ENCODE measurements at places on chromosomes 12 and 14. TPM values are rescaled to one million over a fixed set of nuclear protein-coding genes. Genes with fewer than 3 reads are reported as not detected.

- DNase-seq: no peak
Observed at GRCh38 chr12:74490390-74491064, 47.1 kb upstream of the ATXN7L3B start.

GRCh38 chr12:113057565-113058485, 1.3 kb downstream of the DTX1 start:
- no peak for DNase-seq

DNA sequence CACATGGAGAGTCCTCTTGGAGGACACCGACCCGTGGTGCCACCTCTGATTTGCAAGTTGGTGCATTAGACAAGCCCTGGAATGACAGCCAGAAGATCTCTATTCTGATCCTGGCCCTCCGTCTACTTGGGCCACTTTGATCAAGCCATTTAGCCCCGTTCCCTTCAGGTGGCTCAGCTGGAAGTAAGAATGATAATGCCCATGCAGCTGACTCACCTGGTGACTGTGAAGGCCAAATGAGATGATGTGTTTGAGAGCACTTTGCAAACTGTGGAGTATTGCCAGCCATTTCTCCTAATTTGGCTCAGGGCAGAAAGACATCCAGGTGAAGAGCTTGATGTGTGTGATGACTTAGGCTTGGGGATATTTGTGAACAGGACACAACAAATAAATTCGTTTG, 165.9 kb downstream of the ETV6 start:
- no peak for DNase-seq

GRCh38 chr14:70987041-70987440, 79.8 kb downstream of the PCNX1 start:
- no peak for DNase-seq

- no peak for DNase-seq
Observed at GRCh38 chr12:54026640-54027441, 1.4 kb upstream of the HOXC6 start.

- no peak for DNase-seq
Observed at GRCh38 chr12:120006258-120006975, 17.4 kb downstream of the BICDL1 start.

- no peak for DNase-seq
Observed at GRCh38 chr14:73759183-73759713, 45.1 kb upstream of the PNMA1 start.

- DNase-seq: no peak
Observed at GRCh38 chr14:33553706-33554278, 397.1 kb downstream of the EGLN3 start.

- no peak for DNase-seq
Observed at GRCh38 chr12:20567413-20567812, 127.7 kb upstream of the SLCO1C1 start.

DNA sequence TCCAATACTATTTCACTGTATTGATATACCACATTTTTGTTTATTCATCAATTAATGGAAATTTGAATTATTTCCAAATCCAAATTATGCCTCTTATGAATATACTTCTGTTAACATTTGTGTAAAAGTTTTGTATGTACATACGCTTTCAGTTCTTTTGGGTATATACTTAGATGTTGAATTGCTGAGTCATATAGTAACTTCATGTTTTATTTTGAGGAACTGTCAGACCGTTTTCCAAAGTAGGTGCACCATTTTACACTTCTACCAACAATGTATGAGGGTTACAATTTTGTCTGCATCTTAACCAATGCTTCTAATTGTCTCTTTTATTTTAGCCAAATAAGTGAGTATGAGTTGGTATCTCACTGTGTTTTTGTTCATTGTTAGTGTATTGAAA, 10.2 kb upstream of the CCER1 start:
- no peak for DNase-seq

DNA sequence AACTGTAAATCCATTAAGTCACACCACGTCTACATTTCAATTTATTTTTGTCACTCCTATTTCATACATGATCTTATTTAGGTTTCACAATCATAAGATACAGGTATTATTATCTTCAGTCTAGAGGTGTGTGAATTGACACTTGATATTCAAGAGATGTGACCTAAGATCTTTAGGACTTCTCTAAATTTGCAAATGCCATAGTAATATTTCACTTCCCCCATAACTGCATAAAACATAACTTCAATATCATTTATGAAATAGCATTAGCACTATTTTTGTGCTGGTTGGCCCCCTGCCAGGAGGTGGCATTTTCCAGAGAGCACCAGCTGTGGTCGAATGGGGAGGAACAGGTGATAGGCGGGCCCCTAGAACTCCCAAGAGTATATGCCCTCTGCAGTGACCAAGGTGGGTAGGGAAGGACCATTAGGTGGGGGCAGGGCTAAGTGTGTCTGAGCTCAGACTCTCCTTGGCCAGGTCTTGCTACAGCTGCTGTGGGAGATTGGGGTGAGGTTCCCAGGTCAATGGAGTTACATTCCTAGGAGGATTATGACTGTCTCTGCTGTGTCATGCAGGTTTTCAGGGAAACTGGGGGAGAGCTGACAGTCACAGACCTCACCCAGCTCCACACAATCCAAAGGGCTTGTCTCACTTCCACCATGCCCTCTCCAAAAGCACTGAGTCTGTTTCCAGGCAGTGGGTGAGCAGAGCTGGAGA, 49.2 kb upstream of the ERGIC2 start:
- no peak for DNase-seq

GRCh38 chr14:100012478-100013327, 52.5 kb upstream of the EVL start:
- no peak for DNase-seq

GRCh38 chr12:116427200-116427930, 131.8 kb upstream of the MAP1LC3B2 start:
- DNase-seq: peak; percentile 25

DNA sequence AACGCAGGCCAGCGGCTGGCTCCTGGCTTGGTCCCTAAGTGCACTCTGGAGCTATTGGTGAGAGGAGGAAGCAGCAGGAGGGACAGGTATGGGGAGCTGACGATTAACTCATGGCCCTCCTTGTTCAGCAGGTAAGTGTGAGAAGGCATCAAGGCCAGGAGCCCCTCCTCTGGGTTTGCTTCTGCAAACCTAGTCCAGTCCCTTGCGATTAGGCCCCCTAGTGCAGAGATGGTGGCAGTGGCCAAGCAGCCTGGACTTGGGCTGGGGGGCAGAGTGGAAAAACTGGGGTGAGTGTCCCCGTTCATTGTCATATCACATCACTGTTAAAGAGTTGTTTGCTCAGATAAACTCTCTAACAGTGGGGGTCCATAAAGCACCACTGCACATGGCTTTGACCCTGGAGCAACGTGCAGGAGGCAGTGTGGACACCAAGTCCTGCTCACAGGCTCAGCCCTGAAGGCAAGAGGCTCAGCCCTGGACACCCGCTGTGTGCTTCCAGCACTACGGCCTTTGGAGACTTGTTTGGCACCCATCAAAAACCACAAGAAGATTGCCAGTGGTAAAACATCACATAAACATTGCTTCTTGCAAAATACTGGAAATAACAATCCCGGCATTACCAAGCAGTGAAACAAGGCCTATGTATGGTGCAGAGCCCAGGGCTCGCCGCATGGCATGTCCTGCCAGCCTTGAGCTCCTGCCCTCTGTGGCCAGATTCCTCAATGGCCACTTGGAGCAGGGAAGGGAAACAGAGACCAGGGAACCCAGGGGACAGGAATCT, 184.3 kb upstream of the RTL1 start:
- no peak for DNase-seq

DNA sequence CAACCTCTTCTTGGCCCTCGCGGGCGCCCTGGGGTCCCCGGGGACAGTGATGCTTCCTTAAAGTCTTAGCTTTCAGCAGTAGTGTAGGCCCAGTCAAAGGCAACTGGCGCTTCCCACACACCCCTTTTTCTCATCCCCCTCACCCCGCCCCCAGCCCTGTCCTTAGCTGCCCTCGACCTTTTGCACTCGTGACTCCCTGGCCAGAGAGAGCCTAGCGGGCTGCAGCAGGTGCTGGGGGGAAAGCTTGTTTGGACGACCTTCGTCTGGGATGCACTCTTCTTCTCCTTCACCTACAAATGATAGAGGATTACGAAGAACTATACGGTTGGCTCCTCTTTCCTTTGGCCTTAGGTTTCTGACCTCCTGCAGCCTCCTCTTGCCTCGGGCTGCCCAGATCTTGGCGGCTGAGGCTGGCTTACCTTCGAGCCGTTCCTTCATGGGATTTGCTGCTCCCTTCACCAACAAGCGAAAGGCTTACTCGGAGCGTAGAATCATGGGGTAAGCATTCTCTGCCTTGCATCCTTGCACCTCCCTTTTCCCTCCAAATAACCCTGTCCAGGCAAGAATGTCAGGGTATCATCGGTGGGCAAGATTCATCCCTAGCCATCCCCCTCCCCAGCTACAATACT, 815 bp downstream of the COQ10A start:
- DNase-seq: no peak

DNA sequence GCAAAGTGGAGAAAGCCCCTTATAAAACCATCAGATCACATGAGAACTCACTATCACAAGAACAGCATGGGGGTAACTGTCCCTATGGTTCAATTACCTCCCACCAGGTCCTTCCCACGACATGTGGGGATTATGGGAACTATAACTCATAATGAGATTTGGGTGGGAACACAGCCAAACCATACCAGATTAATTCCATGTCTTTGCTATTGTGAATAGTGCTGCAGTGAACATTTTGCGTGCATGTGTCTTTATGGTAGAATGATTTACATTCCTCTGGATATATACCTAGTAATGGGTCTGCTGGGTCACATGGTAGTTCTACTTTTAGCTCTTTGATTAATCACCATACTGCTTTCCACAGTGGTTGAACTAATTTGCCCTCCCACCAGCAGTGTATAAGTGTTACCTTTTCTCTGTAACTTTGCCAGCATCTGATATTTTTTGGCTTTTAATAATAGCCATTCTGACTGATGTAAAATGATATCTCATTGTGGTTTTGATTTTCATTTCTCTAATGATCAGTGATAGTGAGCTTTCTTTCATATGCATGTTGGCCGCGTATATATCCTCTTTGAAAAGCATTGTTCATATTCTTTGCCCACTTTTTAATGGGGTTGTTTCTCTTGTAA, 29.7 kb upstream of the SAV1 start:
- DNase-seq: no peak

GRCh38 chr12:89950421-89950820, 241.8 kb upstream of the ATP2B1 start:
- DNase-seq: no peak

DNA sequence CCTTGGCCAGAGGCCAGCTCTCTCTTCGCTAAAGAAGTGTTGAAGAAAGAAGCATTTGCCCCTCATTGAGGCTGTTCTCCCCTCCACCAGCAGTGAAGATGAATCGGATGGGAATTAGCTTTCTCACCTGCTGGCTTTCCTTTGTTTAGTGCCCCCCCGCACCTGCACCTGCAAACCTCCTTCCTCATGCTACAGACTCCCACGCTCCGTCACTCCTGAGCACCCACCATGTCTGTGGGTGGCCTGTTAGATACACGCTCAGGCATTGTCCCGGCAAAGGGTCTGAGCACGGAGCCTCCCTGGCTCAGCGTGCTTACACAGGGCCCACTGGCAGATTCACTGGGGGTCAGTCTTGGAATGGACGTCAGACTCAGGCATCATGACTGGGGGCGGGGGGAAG, 121.6 kb downstream of the GLT1D1 start:
- no peak for DNase-seq

DNA sequence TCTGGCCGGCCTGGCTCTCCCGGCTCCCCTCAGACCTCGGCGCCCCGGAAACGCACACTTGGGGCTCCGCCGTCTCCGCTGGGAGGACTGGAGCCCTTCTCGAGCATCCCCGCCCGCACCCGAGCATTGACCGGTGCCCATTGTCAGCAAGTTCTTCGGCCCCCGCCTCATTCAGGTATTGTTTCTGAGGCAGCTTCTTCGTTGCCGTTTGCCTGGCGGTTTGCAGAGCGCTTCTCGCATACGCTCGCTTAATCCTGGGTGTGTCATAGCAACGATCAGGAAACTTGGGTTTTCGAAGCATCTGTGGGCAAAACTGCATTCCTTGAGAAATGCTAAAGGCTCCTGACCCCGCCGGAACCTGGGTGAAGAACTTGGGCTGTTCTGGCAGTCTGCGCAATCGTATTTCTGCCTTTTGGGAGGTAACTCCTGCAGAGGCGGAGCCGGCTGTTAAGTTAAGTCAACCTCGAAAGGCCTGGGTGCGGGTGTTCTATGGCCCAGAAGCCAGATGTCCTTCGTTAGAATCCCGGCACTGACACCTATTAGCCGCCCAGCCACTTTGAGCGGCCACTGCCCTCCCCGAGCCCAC, 518 bp downstream of the GSKIP start:
- DNase-seq: no peak

- no peak for DNase-seq
Observed at GRCh38 chr12:48084066-48084465, 21.8 kb downstream of the SENP1 start.

DNA sequence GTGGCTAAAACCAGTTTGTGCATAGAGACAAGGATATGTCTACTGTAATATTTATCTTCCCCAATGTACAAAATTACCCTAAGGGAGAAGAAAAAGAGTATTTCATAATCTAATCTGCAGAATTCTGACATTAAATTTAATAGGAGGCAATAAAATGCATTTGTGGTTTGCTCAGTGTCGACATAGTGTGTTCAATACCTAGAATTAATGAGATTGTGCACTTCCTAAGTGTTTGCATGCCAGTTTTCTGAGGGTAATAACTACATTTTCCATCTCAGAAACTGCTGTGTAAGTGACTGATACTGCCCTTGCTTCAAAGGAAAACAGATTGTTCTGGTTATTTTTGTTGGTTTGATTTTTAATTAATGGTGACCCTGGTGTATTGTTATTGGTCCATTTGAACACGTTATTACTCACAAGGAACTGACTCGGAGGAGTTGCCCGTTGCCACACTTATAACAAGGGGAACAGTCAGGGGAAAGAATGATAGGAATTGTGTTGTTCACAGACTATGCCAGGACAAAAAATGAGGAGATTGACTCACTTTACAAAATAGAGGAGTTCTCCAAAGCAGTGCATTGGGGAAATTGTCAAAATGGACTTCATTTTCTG, 960.3 kb upstream of the TMEM132C start:
- DNase-seq: no peak

GRCh38 chr14:56145965-56146364, 27.8 kb downstream of the PELI2 start:
- no peak for DNase-seq

DNA sequence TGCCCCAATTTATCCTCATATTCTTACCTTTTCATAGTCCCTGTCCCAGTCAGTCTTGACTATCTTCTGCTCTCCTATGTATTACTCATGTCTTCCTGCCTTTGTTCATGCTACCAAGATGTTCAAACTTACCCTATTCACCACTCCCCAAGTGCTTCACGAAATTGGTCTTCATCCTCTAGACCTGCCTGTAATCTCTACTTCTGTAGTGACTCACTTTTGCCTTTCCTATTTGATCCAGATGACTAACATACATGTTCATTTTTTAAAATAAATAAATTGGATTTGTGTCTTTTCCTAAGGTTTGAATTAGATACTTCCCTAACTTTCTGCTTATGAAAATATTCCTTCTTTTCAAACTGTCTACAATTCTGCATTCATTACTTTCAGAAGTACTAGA, 107.7 kb upstream of the PPM1H start:
- DNase-seq: peak; percentile 84

Gene LGR5
- total RNA-seq: not detected

Gene PCED1B
- total RNA-seq: 13.1 TPM

Gene TAS2R31
- 1.5 TPM for total RNA-seq

Gene GPR132
- not detected for total RNA-seq

Gene PMEL
- not detected for total RNA-seq

Gene AQP6
- not detected for total RNA-seq

Gene TESPA1
- not detected for total RNA-seq

Gene RNASE7
- total RNA-seq: not detected

Gene OAS1
- total RNA-seq: not detected

Gene RTL1
- total RNA-seq: not detected

Gene BHLHE41
- 69.1 TPM for total RNA-seq
